ENCODE measurements at places on chromosomes 7 and 10.
A peak's percentile ranks its signal among the peaks of the same experiment; 100 is the strongest.

DNA sequence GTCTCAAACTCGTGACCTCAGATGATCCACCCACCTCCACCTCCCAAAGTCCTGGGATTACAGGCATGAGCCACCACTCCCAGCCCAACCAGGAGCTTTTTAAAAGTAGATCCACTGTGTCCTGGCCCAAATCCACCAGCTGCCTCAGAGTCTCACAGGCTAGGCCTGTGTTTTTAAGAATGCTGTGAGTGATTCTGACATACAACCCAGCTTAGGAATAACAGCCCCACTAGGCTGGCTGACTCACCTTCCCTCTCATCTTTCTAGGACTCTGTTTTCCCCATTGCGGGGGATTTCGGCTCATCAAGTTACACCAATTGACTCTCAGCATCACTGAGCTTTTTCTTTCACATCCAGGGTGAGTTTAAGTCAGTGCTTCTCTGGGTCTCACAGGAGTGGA, 207.6 kb downstream of the SKIDA1 start:
- H3K4me3 ChIP-seq = no peak overlapping the region
- no peak overlapping the region for H3K27ac ChIP-seq

DNA sequence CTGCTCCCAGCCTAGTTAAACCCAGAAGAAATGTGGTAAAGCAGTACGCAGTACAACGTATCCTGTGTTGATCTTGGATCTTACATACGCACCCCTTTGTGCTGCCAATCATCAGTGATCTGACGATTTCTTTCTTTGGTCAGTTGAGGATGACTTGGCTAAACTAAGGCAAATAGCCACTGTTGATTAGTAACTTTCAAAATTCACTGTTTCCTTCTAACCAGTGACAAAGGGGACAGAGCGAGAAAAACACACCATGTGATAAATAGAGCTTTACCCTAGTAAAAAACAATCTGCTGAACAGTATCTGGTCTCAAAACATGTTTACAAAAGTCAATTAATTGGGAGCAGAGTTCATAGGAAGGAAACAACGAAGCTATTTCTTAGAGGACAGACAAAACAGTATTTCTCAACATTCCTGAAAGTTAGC, 123.2 kb upstream of the RAB18 start:
- no peak overlapping the region for H3K27ac ChIP-seq
- no peaks in the 10 kb centered on the region for H3K4me1 ChIP-seq
- no peak overlapping the region for H3K4me3 ChIP-seq
- no peaks in the 10 kb centered on the region for H3K36me3 ChIP-seq
- no peak for DNase-seq

- no peaks in the 10 kb centered on the region for H3K27me3 ChIP-seq
- H3K4me1 ChIP-seq = no peaks in the 10 kb centered on the region
- no peaks in the 10 kb centered on the region for H3K36me3 ChIP-seq
- no peak overlapping the region for H3K4me3 ChIP-seq
- no peak overlapping the region for H3K27ac ChIP-seq
Observed at GRCh38 chr10:36097696-36098095, 455.6 kb upstream of the FZD8 start.

- no peak overlapping the region for H3K4me3 ChIP-seq
- H3K27ac ChIP-seq = no peak overlapping the region
- no peaks in the 10 kb centered on the region for H3K36me3 ChIP-seq
- H3K4me1 ChIP-seq = peaks cover 2% of the 10 kb centered on the region
- H3K27me3 ChIP-seq = no peaks in the 10 kb centered on the region
Observed at GRCh38 chr7:338295-339061, 48.5 kb downstream of the FOXL3 start.

DNA sequence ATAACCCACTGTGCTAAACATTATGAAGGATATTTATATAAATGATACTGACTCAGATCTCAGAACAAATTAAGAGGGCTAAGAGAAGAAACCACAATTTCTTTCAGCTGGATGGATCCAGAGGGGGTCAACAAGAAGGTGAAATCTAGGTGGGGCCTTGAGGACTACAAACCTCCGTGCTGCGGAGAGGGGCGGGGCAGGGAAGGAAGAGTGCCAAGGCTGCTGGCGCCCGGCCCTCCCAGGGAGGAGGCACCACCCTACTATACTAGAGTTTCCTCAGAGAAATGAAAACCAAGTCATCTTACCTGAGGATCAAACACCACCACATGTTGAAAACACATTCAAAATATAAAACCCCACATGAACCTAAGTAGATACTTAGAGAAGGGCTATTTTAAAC, 29.3 kb upstream of the CRYGN start:
- no peaks in the 10 kb centered on the region for H3K27me3 ChIP-seq
- no peak for DNase-seq
- H3K27ac ChIP-seq = no peak overlapping the region
- no peak overlapping the region for H3K4me3 ChIP-seq
- H3K36me3 ChIP-seq = peaks cover 100% of the 10 kb centered on the region

- no peaks in the 10 kb centered on the region for H3K36me3 ChIP-seq
- H3K27ac ChIP-seq = no peak overlapping the region
- no peak for DNase-seq
- H3K4me1 ChIP-seq = peaks cover 19% of the 10 kb centered on the region
- H3K4me3 ChIP-seq = no peak overlapping the region
- no peaks in the 10 kb centered on the region for H3K27me3 ChIP-seq
Observed at GRCh38 chr10:19874791-19875190, 58.6 kb downstream of the PLXDC2 start.

DNA sequence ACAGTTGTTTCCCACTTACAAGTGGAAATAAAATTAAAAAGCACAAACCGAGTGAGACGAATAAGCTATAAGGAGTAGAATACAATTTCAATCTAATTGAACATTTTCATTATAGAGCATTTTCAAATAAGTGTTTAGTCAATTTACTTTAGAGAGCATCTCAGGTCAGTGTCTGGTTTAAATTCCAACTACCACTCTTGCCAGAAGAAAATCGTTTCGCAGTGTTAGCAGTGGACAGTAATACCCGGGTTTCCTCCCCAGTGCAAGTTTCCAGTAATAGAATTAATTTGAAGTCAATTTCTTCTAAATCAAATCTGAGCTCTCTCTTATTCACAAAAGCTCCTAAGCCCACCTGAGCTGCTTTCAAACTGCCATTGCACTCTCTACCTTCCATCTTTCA, 45.7 kb downstream of the CREB3L2 start:
- H3K4me1 ChIP-seq = peaks cover 37% of the 10 kb centered on the region
- no peak for DNase-seq
- H3K4me3 ChIP-seq = no peak overlapping the region
- H3K27ac ChIP-seq = peak overlapping the region; percentile 39

- H3K27ac ChIP-seq = no peak overlapping the region
- no peaks in the 10 kb centered on the region for H3K36me3 ChIP-seq
- H3K4me1 ChIP-seq = no peaks in the 10 kb centered on the region
- no peaks in the 10 kb centered on the region for H3K27me3 ChIP-seq
- DNase-seq = no peak
Observed at GRCh38 chr7:15757041-15758000, 70.8 kb upstream of the MEOX2 start.

DNA sequence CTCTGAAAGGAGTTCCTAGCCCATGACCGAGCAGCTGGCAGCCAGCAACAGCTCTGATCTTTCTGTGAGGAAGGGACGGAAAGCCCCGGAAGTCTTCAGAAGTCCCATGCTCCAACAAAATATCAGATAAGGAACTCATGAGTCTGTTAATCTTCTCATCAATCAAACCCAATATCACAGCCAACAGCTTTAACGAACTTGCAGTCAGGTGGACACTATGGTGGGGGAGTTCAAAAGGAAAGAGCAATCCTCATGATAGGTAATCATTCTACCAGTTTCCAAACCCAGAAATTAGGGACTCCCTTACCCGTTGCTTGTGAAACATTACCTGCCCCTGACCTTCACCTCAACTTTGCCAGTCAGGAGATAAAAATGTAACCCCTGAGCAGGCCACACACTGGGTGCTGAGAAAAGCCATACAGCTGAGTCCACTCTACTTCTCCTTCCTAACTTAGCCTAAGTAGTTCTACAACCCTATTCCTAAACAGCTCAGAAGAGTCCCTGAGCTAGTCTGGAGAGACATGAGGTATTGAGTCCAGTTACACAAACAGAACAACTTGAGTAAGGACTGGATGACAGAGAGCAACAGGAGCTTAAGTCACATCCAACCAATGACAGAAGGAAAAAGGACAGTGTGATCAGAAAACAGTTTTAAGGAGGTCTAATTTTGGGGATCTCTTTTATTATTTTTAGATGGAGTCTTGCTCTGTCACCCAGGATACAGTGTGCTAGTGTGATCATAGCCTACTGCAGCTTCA, 2.2 kb downstream of the NDST2 start:
- H3K36me3 ChIP-seq = peaks cover 27% of the 10 kb centered on the region
- no peak overlapping the region for H3K27ac ChIP-seq
- no peak for DNase-seq
- H3K27me3 ChIP-seq = no peaks in the 10 kb centered on the region
- peaks cover 25% of the 10 kb centered on the region for H3K4me1 ChIP-seq

DNA sequence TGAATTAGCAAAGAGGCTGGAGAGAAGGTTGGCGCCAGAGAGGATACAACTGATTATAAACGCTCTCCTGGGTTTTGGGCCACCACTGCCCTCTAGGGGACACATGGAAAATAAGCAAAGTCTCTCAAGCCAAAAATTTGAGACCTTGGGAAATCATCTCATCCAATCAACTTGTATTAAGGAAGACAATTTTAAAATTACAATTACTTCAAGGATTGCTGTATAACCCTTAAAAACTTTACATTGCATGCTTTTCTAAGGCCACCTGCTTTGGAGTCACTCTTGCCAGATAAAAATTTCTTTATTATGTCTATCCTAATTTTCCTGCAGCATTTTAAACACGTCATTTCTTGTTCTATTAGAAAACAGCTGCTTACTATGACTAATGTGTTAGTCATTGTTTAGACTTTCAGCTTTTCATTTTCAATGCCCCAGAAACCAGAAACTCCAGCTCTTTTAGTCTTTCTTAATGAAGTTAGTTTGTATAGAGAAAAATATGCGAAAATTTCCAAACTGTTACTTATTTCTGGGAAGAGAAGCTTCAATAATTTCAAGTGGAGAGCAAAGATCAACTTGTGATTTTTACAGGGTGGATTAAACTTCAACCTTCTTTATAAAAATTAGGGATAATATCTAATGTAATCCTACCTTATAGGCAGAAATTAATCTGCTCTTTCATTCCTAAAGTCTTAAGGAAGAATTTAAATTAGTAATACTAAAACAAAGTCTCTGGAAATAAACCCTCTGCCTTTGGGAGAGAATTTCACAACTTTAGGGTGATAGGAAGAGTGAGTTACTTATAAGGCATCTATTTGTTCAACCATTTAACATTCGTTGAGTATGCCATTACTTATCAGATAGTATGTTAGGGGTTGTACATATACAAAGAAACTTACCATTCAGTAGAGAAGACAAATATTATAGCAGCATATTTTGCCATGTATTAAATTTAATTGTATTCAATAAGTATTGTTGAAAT, 20.6 kb upstream of the RHOBTB1 start:
- no peaks in the 10 kb centered on the region for H3K27me3 ChIP-seq
- H3K4me1 ChIP-seq = peaks cover 13% of the 10 kb centered on the region
- H3K36me3 ChIP-seq = no peaks in the 10 kb centered on the region

GRCh38 chr10:117249493-117250093, 8.7 kb downstream of the SLC18A2 start:
- DNase-seq = no peak
- no peaks in the 10 kb centered on the region for H3K27me3 ChIP-seq
- H3K27ac ChIP-seq = no peak overlapping the region
- no peak overlapping the region for H3K4me3 ChIP-seq
- no peaks in the 10 kb centered on the region for H3K36me3 ChIP-seq
- no peaks in the 10 kb centered on the region for H3K4me1 ChIP-seq

DNA sequence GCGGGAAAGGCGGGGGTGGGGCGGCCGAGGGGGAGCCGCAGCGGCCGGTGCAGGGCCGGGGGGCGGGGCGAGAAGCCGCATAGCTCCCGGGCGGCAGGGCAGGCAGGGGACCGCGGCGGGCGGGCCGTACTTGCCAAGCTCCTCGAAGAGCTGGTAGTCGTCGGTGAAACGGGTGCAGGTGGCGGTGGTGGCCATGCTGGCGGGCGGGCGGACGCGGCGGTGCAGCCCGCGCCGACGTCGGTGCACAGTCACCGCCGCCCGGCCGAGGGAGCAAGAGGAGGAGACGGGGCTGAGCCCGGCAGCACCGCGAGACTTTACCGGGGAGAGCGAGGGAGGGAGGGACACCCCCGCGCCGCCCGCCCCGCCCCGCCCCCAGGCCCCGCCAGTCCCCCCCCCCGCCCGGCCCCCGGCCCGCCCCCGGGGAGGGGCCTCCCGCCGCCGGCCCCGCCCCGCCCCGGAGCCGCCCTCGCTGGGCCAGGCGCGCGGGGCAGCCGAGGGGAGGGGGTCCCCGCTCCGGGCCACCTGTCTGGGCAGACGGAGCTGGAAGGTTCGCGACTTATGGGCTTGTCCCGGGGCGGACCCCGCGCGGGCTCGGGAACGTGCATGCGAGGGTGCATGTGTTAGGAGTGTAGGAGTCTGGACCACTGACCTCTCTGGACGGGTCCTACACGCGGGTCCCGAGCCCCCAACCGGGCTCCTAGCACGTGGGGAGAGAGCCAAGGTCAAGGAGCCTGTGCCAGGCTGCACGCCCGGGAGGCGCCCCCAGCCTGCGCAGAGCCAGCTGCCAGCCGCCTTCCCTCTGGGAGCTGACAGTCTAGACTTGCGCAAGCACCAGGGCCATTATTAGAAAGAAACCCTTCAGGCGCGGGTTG, at the start of gene CAMK2G:
CAMK2G (minus strand) TSS at position 289 of the 872 bp plus-strand sequence; CDS start at position 195, 94 bp downstream.
- no peaks in the 10 kb centered on the region for H3K36me3 ChIP-seq
- H3K27me3 ChIP-seq = no peaks in the 10 kb centered on the region
- H3K27ac ChIP-seq = peak within 1 kb of the TSS; percentile 85
- H3K4me3 ChIP-seq = peak within 1 kb of the TSS; percentile 98
- H3K4me1 ChIP-seq = peaks cover 74% of the 10 kb centered on the region

GRCh38 chr7:107995184-107996071, 7.5 kb downstream of the LAMB1 start:
- H3K4me3 ChIP-seq = no peak overlapping the region
- H3K36me3 ChIP-seq = no peaks in the 10 kb centered on the region
- H3K27me3 ChIP-seq = no peaks in the 10 kb centered on the region
- peaks cover 67% of the 10 kb centered on the region for H3K4me1 ChIP-seq
- H3K27ac ChIP-seq = peak overlapping the region; percentile 69
- DNase-seq = no peak

DNA sequence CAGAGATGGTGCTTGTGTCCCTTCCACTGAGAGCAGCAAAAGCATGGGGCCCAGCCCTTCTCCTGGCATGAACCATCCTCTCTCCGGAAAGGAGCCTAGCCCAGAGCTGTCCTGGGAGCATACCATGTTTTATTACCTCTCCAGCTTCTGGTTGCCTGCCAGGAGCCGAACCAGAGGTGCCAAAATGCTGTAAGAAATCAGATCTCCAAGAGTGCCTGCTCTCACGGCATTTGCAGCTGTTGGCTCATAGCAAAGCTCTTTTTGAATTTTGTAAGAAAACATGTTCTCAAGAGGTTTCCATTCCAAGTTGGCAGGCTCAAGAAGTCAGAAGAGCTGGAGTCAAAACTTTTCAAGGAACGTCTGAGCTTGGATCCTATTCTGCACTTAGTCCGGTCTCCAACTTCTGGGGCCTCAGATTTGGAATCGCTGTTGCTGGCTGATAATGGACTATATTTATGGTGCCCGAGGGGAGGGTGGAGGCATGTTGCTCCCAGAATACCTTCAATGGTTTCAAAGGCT, 211.7 kb upstream of the MKI67 start:
- DNase-seq = no peak
- H3K36me3 ChIP-seq = no peaks in the 10 kb centered on the region
- no peak overlapping the region for H3K27ac ChIP-seq
- no peaks in the 10 kb centered on the region for H3K4me1 ChIP-seq
- H3K4me3 ChIP-seq = no peak overlapping the region
- H3K27me3 ChIP-seq = no peaks in the 10 kb centered on the region

GRCh38 chr10:32367793-32368453, 21.0 kb upstream of the EPC1 start:
- H3K4me1 ChIP-seq = no peaks in the 10 kb centered on the region
- no peaks in the 10 kb centered on the region for H3K27me3 ChIP-seq
- no peak overlapping the region for H3K4me3 ChIP-seq
- DNase-seq = no peak

All from esophagus squamous epithelium (tissue), 5 donors.